Kidney (tissue), 22 donors: ENCODE measurements at places on chromosomes 5 and 9. TPM values are rescaled to one million over a fixed set of nuclear protein-coding genes. Genes with fewer than 3 reads are reported as not detected.

DNA sequence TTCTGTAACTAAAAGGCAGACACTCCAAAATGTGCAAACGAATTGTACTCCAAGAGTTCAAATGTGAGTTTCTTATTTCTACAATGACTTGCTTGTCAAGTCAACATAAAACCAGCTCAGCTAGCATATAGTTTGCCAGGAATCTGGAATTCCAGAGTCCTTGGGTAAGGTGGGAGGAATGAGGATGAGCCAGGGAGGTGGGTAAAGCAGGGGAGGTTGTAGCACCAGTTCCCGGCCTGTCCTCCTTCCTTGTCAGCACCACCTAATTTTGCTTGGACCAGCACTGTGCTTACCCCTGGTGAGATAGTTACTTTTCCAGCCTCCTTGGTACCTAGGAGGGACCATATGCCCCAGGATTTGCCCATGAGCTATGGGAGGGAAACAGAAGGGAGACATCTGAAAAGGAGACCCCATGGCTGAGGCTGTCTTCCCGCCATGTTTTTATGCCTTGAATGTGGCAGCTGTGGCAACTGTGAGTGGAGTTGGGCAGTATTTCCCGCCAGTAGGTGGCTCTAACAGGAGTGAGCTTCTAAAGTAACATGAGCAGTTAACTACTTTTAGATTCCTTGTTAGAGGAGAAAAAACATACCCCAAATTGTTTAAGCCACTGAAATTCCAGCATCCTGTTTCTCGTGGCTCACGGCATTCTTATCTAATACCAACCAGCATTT lies 302.5 kb downstream of the TENT4A start:
- DNase-seq = no peak

DNA sequence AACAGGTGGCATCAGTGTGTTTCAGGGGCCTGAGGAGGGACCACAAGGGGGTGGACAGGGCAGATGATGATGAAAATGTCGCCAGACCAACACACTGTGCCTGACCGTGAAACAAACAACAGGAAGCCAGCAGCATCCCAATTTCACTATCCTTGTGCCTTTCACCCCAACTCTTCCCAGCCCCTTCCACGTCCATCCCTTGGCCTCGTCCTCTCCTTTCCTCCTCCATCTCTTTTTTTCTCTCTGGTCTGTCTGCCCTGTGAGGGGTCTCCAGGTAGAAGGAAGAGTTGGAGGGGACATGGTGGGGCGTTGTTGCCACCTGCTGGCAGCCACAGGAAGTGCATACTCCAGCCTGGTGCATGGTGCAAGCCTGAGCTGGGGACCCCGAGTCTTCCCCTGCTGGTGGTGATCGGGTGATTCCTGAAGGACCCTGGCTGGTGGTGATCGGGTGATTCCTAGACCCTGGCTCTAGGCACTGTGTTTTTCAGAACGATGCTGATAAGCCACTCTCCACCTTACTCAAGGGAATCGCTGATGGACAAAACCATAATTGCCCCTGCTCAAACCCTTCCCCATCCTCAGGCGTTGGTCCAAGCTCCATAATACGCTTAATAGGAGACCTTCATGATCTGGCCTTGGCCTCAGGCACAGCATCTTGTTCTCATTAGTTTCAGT lies 21.7 kb upstream of the NSD1 start:
- peak; percentile 81 for DNase-seq

GRCh38 chr5:32498484-32498883 lies 53.9 kb upstream of the ZFR start:
- no peak for DNase-seq

GRCh38 chr5:56647099-56647850 lies 168.1 kb upstream of the MAP3K1 start:
- no peak for DNase-seq

GRCh38 chr5:40572937-40573336 lies 106.8 kb upstream of the PTGER4 start:
- no peak for DNase-seq

DNA sequence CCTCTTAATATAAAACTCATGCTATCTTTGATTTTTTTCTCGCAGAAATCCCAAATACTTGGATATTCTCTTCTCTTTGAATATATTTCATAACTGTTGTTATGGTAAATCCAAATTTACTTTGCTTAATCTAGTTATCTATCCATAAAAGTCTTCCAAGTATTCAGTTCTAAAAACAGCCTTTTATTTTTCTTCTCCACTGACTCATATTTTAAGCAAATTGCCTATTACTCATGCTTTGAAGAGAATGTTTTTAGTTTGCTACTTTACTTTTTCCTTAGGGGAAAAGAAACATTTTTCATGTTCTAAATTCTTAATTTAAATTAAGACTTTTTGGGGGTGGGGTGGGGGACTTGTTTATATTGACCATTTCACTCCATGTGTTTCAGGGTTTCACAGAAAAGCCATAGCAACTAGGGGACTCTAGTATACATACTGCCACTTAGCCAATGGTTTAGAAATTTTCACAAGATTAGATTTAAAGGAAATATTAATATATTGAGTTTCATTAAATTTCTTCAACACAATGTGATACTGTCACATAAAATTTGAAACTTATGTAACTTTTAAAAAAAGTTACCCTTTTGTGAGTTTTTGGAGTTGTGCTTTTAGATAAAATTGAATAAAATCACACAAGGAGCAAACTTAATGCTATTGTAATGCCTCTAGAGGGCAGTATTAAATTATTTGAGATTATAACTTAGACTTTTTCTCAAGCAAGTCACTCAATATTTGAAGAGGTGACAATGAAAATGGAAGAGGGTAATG lies 545.8 kb upstream of the ARRDC3 start:
- no peak for DNase-seq

DNA sequence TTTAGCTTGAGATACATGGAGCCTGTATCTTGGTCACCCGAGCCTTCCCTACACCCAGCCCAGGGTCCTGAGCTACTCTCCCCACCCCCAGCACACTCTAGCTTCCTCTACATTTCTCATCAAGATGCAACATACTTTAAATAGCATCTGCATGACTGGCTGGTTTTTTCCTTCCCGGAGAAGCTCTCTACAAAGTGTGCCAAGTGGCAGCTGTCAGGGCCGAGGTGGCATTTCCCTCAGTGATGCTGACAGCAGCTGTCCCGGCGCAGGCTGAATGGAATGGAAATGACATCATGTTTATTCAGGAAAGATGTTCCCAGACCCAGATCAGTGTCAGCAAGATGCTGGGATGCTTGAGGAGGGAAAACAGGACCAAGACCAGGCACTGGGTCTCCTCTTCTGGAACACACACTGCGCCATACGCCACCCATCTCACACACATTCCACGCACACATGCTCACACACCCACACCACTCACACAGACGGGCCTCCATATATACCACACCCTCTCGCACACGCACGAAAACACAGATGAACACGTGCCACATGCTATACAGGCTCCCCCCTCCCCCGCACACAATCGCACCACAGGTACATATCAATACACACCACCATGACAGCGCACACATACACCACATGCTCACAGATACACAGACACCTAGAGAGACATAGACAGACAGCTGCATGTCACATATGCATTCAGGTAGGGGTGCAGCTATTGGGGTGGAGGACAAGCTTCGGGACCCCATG lies 67.8 kb downstream of the LHX2 start:
- no peak for DNase-seq

DNA sequence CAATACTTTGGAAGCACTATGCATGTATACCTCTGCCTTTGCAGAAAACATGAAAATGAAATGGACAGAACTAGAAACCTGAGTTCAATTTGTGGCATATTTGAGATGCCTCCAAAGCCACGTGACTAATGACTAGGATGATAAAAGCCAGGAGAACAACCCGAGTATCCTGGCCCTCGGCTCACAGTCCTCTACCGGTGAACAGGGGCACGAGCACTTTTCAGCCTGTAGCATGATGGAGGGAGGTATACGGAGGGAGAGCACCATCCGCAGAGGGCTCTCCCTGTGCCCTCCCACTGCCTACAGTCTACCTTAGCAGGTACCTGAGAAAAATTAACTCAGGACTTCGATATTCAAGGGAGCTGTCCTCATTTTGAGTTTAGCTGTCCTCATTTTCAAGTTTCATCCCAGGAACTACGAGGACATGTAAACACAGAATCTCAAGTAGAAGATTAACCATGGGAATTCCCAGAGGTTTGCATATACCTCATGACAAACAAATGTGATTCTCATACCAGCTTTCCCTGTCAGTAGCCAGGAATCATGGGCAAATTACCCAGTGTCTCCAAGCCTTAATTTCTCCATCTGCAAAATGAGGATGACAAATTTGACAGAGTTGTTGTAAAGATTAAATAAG lies 249.3 kb downstream of the DNAH5 start:
- no peak for DNase-seq

PCDHA13 gene
- 1.8 TPM for total RNA-seq

C9orf153 gene
- total RNA-seq = not detected

KIF12 gene
- total RNA-seq = 202 TPM
